ENCODE measurements at places on chromosomes 6 and 20.

DNA sequence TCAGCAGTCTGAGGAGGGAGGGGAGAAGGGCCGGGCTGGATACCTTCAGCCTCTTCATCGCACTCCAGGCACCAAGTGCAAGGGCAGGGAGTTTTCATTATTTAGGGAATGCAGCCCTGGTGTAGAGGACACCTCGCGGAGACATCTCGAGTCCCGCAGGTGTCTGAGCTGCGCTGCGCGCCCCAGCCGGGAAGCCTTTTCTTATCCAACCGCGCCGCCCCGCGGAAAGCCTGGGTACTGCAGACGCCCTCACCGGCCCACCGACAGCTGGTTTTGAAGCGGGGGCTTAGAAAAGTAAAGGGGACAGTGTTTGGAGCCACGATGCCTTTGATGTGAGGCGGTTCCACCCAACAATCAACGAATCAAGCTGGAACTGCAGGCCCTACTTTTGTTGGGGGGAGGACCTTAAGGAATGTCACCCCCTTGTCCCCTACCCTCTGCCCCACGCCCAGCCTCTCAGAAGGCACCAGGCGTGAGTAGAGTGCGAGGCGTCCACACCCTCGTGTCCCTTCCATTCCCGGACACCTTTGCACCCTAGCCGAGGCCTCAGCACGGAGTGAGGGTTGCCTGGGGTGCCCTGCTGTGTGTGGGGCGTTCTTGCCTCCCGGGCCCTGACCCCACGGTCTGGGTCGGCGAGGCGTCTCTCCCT, 8.6 kb downstream of the NKX2-2 start:
- peak; percentile 94 for DNase-seq

- no peak for DNase-seq
These were observed 78.1 kb downstream of the FIG4 start for GRCh38 chr6:109769213-109769612.

- DNase-seq = no peak
These were observed 161.4 kb downstream of the DNAH8 start for GRCh38 chr6:38876475-38876874.

GRCh38 chr6:39892490-39893129, 41.7 kb downstream of the MOCS1 start:
- DNase-seq = peak; percentile 50

- DNase-seq = no peak
These were observed 166.8 kb downstream of the DST start for GRCh38 chr6:56475736-56476457.
